ENCODE measurements at places on chromosomes 13 and 19. TPM values are rescaled to one million over a fixed set of nuclear protein-coding genes. Genes with fewer than 3 reads are reported as not detected.

The IL12RB1 gene
- total RNA-seq, result not detected

The PSENEN gene
- total RNA-seq, result 35.2 TPM

The SIAH3 gene
- total RNA-seq, result not detected

The LRRC4B gene
- not detected for total RNA-seq

The ZNF507 gene
- 6.4 TPM for total RNA-seq

The VSTM1 gene
- total RNA-seq, result not detected

The KISS1R gene
- not detected for total RNA-seq

The C13orf42 gene
- not detected for total RNA-seq

The PROZ gene
- not detected for total RNA-seq

The FPR2 gene
- total RNA-seq, result 0.40 TPM

The FGF22 gene
- not detected for total RNA-seq

The PRR12 gene
- total RNA-seq, result 3.8 TPM

The ZNF226 gene
- 24.7 TPM for total RNA-seq

The CACNG8 gene
- total RNA-seq, result 0.06 TPM
